NCI-H146 (cell line): ENCODE measurements at places on chromosomes 3 and 15.

GRCh38 chr15:74188216-74188615, 14.4 kb downstream of the STRA6 start:
- no peak for DNase-seq

GRCh38 chr3:123110282-123110975, 43.6 kb downstream of the PDIA5 start:
- DNase-seq, result no peak

DNA sequence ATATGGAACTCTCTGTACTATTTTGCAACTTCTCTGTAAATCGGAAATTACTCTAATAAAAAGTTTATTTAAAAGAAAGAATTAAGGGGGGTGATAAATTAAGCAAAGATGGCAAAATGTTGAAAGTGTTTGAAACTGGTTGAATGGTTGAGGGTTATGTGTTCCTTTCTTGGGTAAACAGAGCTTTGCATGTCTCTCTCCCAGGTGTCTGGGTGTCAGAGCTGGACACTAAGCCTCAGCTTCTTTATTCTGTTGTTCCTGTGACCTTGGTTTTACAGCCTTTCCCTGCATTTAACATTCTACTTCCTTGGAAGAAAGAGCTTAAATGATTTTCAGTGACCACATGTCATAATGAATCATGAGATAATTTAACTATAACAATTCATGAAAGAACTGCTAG, 7.2 kb downstream of the GPR171 start:
- DNase-seq, result no peak

- DNase-seq, result no peak
Measured at GRCh38 chr3:88984256-88984655, 123.2 kb upstream of the EPHA3 start.

- DNase-seq, result no peak
Measured at GRCh38 chr3:79869461-79870312, 101.9 kb upstream of the ROBO1 start.

DNA sequence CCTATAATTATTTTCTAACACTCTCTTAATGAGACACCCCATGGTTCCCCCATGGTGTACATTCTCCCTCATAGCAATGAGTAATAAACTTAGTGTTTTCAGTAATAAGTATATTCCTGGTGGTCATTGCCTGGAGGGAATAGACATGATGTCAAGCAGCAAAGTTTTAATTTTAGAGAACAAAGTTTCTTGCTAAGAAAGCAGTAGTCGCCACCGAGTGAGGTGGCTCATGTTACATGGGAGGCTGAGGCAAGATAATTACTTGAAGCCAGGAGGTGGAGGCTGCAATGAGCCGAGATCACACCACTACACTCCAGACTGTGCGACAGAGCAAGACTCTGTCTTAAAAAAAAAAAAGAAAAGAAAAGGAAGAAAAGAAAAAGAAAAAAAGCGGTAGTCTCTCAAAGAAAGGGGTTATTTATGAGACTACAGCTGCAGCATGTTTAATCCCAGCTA, 2.4 kb upstream of the ELP6 start:
- no peak for DNase-seq

GRCh38 chr3:133835418-133835743, 29.8 kb downstream of the SRPRB start:
- DNase-seq, result no peak

- no peak for DNase-seq
Measured at GRCh38 chr3:80643421-80643820, 875.6 kb upstream of the ROBO1 start.

DNA sequence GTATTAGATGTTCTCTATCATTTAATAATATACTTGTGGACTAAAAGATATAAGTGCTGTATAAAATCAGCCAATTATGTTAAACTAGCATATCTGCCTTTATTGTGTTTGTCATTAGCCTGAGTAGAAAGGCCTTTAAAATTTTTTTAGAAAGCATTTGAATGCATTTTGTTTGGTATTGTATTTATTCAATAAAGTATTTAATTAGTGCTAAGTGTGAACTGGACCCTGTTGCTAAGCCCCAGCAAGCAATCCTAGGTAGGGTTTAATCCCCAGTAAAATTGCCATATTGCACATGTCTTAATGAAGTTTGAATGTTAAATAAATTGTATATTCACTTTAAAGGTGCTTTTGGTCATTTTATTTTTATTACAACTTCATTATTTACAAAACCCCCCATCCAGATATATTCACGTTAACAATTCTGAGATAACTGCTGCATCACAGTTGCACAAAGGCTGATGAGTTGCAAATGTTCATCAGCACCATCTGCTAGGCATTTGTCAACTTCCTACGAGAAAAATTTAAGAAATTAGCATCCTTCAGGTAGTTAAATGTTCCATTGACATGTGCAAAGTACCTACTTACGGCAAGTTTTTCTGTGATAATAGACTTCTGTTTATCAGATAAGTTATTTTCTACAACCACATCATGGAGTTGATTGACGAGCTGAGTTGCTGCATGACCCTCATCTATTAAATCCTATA, 6.3 kb downstream of the EIF4A2 start:
- no peak for DNase-seq

- no peak for DNase-seq
Measured at GRCh38 chr3:67059443-67059842, 61.3 kb downstream of the KBTBD8 start.

DNA sequence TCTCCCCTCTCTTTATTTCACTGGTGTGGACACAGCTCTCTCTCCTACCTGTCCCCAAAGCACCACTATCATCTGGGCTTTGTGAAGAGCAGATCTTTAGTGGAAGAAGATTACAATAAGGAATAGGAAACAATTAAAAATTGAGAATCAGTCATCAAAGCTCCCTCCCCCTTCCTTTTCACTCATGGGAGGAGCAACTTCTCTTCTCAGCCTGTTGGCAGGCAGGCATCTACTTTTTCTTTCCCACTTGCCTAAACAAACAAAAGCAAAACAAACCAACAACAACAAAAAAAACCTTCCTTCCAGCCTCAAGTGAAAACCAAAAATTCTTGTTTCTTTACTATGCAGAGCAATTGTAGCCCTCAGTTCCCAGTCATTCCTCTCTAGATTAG, 125.5 kb upstream of the BHLHE40 start:
- no peak for DNase-seq

- no peak for DNase-seq
Measured at GRCh38 chr3:13572926-13573623, 24.1 kb downstream of the FBLN2 start.

GRCh38 chr3:116734243-116734642, 24.7 kb downstream of the TUSC7 start:
- no peak for DNase-seq

DNA sequence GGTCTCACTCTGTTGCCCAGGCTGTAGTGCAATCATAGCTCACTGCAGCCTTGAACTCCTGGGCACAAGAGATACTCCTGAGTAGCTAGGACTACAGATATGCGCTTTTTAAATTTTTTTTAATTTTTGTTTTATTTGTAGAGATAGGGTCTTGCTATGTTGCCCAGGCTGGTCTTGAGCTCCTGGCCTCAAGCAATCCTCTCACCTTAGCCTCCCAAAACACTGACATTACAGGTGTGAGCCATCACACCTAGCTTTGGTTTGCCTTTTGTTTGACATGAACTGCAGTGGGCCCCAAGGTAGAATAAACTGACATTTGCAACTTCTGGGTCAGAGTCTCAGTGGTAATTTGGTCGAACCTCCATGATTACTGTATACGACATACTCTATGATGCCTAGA, 7.9 kb upstream of the GLB1 start:
- DNase-seq, result no peak

DNA sequence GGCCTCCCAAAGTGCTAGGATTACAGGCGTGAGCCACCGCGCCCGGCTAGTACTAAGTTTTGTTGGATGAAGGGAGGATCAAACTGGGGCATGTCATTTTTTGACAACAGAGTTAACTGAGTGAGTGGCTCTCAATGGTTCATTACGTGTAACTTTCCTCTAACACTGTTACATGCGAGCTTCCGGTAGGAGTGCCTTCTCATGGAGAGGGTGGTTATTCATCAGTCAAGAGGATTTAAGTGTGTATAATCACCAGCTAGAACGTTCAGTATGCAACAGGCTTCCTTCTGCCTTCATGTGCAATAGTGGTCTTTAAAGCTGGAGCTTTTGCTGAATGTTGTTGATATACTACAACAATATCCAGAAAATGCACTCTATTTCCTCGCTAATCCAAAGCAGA, 19.1 kb upstream of the GOLGA8A start:
- DNase-seq, result peak; percentile 1

- no peak for DNase-seq
Measured at GRCh38 chr3:46944191-46944590, 32.4 kb downstream of the CCDC12 start.

GRCh38 chr3:72413228-72413627, 435.0 kb downstream of the SHQ1 start:
- DNase-seq, result no peak

GRCh38 chr15:92883163-92883875, 16.8 kb upstream of the CHD2 start:
- DNase-seq, result no peak
